ENCODE measurements at places on chromosomes 3 and 15. TPM values are rescaled to one million over a fixed set of nuclear protein-coding genes. Genes with fewer than 3 reads are reported as not detected.

- no peak for DNase-seq
Observed at GRCh38 chr15:45021348-45021747, 1.6 kb upstream of the SORD start.

DNA sequence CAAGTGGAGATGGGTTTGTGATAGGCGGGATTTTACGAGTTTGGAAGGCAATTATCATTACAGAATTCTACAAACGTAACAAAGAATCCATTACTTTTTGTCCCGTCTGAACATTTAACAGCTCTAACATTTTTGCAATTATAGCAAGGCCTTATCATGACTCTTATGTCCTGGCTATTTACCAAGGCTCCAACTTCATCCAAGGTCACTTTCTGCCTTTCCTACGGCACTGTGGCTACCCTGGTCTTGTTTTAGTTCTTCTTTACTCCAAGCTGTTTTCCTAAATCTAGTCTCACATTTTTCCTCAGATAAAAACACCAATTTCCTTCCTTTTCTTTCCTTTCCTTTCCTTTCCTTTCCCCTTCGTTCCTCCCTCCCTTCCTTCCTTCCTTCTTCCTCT is 33.5 kb upstream of the GRM7 start:
- no peak for DNase-seq

- DNase-seq = no peak
Observed at GRCh38 chr15:47812470-47812999, 95.2 kb downstream of the SEMA6D start.

DNA sequence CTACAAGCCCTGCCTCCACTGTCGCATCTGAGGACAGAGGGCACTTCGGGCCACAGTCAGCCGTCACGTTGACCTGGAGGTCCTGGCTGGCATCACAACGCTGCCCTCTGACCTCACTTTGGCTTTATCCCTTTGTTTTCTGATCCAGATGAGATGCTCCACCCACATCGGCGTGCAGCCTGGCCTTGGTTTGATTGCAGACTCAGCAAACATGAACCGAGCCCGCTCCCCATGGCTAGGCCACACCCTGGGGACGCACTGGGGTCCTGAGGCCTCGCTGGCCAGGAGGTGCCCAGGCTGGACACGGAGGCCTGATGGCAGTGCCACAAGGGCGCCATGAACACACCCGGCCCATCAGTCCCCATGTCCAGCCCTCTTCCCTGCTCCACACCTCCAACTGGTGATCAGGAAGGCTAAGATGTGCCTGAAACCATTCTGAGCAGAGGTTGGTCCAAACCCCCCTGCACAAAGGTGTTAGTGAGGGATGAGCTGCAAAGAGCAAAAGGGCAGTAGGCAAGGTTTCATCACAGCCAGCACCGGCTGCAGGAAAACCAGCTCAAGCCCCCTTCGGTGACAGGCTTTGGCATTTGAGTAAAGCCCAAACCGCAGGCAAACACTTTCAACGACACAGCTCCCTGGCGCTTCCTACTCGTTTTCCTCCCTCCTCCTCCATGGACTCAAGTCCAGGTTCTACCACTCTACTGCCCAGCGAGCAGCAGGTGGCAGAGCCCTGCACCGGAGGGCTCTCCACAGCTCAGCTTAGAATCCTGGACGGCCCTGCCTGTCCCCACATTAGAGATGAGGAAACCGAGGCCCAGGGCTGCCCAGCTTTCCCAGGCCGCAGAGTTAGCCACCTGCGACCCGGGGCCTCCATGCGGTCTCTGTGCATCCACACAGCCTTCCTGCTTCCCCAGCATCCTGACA is 165.8 kb downstream of the NUP210 start:
- DNase-seq = no peak

The GPR156 gene
- total RNA-seq = not detected

DNA sequence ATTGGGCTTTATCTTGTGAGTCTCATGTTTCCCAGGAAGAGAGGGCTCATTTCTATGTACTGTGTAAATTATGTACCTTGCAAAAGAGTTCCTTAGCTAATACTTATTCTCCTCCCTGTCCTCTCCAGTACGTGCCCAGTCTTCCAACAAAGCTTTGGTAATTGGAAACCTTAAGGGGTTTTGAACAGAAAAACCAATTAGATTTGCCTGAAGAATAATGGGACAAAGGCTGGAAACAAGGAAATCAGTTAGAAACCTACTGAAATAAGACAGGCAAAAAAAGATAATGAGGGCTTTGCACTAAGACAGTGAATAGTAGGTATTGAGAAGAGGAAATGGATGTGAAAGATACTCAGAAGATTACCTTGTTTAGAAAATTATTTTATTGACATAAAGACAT is 82.5 kb downstream of the SPRED1 start:
- no peak for DNase-seq

- DNase-seq = no peak
Observed at GRCh38 chr3:131350506-131350905, 31.1 kb upstream of the NUDT16 start.

- DNase-seq = no peak
Observed at GRCh38 chr3:56484525-56485032, 16.3 kb upstream of the ERC2 start.

DNA sequence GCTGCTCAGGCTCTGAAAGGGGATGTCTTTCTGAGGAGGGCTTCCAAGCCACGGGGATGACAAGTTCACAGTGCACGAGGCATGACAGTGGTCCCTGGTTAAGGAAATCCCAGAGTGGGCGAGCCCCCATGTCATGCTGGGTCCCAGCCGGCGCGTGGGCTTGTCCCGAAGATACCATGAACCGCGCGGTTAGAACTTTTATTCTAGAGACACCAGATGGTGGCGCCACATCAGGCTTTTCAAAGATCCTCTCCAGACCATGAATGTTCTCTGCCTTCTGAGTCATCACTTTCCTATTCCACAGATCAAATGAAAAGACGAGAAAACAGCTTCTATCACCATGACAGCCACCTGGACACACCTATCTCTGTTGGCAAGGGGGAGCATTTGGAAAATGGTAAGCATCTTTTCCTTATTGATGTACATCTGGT is 227.8 kb upstream of the LYSMD4 start:
- DNase-seq = no peak

GRCh38 chr15:91224755-91225380 is 124.8 kb downstream of the SV2B start:
- no peak for DNase-seq

The MESP2 gene
- not detected for total RNA-seq

DNA sequence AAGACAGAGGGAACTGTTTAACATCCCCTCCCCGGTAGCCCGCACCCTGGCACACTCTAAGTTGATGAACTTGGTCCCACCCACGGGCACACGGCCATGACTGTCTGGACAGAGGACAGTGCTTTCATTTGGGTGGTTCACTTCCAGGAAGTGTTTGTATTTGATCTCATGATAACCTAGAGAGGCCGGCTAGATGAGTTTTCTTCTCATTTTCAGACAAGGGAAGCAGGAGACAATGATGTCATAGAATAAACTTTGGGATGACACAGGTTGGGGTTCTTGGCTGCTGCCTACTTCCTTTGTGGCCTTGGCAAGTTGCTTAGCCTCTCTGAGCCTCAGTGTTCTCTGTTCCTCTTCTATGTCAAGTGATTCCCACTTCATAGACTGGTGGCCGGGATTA is 16.1 kb upstream of the LYSMD4 start:
- DNase-seq = peak; percentile 15

GRCh38 chr3:12545473-12545791 is at the start of gene MKRN2OS:
Gene MKRN2OS, minus strand, starts transcription at chr3:12545499. Its CDS starts 35 bp downstream, at chr3:12545464.
- no peak for DNase-seq

GRCh38 chr3:127425505-127426443 is 137.9 kb upstream of the PRR20G start:
- DNase-seq = no peak

DNA sequence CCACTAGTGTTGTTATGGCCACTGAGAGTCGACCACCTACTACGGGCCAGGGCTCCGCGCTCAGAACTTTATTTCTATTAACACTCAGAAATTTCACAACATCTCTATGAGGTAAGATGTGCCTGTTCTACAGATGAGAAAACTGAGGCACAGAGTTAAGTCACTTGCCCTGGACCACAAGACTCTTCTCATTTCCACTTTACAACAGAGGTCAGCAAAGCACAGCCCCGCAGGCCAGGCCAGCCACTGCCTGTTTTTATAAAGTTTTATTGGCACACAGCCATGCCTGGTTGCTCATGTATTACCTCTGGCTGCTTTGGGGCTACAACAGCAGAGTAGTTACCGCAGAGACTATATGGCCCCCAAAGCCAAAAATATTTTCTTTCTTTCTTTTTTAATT is 503.6 kb downstream of the SHQ1 start:
- no peak for DNase-seq

The PRRT3 gene
- 5.5 TPM for total RNA-seq

GRCh38 chr3:142947352-142947751 is 16.1 kb downstream of the PAQR9 start:
- DNase-seq = no peak

The CCR8 gene
- 0.55 TPM for total RNA-seq

The LTK gene
- 0.21 TPM for total RNA-seq

- DNase-seq = no peak
Observed at GRCh38 chr3:192817053-192817452, 89.7 kb upstream of the FGF12 start.

DNA sequence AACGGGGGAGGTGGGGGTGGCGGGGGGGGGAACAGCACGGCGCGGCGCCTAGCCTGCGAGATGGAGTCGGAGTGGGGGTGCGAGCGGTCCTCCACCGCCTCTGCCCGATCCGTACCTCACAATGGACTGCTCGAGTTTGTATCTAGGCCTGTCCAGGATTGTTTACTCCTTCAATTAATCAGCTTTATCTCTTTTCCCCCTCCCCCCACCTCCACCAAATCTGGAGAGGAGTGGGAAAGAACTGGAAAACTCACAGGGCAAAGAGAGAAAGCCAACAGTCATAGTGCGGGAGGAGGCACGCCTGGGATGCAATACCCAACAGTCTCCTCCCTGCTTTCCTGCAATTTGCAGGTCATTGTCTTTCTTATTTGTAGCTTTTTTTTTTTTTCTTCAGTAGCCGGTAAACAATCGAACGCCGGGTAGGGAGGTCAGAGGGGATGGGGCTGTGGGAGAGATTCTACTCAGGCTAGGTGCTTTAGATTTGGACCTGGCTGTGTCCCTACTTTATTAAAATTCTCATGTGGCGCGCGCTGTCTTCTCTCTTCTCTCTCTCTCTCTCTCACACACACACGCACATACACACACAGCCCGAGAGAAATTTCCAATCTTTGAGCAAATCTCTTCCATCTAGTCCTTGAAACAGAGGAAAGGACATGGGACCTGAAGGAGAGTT is 6.9 kb upstream of the MEIS2 start:
- no peak for DNase-seq

GRCh38 chr3:134381831-134382442 is 7.7 kb upstream of the AMOTL2 start:
- no peak for DNase-seq

The RHOV gene
- not detected for total RNA-seq

The ATP13A5 gene
- total RNA-seq = not detected

GRCh38 chr3:19739504-19739903 is 194.5 kb downstream of the EFHB start:
- DNase-seq = no peak

The SLC24A5 gene
- total RNA-seq = not detected

GRCh38 chr3:64568895-64569517 is 118.8 kb downstream of the ADAMTS9 start:
- no peak for DNase-seq

The SLC51B gene
- total RNA-seq = not detected

GRCh38 chr15:57118013-57118799 is 199.8 kb downstream of the TCF12 start:
- DNase-seq = no peak

DNA sequence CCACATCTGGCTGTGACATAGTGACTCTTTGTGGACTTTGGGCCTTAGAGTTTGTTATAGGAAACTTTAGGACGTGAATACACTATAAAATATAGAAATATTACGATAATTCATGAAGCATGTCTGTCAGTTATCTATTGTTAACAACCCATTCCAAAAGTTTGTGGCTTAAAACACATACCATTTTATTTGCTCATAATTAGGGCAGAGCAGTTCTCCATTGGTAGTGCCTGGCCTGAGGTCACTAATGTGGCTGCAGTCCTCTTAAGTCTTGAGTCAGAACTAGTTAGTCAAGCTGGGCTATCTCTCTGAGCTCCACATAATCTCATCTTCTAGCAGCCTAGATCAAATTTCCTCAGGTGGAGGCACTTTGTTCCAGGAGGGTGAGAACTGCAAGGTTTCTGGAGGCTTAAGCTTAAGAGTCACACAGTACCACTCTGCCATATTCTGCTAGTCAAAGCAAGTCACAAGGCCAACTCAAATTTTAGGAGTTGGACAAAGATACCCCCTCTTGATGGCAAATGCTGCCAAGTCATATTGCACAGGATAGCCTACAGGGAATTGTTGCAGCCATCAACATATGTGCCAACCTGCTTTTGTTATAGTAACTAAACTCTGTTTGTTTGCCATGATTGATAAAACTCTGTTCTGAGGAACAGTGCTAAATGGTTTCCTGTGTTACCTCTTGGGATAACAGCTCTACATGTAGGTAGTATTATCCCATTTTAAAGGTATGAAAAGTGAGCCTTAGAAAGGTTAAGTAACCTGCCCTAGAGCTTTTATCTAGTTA is 8.7 kb downstream of the ATXN7 start:
- no peak for DNase-seq

The POTEB2 gene
- not detected for total RNA-seq

The NUTM1 gene
- not detected for total RNA-seq

DNA sequence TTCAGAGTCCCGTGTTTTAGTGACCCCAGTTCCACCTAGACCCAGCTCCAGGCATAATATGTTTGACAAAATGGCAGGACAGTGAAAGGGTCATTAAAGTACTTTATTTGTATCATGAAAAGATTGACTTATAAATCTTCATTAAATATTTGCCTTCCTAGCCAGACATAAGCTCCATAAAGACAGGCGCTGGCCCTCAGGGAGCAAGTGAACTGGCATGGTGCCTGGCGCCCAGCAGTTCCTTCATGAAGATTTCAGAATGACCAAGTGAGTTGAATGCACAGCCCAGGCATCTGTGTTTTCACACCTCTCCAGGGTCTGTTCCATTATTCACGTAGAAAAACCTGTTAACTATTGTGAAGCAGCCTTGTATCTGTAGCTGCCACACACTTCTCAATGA is 166.2 kb downstream of the GAP43 start:
- no peak for DNase-seq

DNA sequence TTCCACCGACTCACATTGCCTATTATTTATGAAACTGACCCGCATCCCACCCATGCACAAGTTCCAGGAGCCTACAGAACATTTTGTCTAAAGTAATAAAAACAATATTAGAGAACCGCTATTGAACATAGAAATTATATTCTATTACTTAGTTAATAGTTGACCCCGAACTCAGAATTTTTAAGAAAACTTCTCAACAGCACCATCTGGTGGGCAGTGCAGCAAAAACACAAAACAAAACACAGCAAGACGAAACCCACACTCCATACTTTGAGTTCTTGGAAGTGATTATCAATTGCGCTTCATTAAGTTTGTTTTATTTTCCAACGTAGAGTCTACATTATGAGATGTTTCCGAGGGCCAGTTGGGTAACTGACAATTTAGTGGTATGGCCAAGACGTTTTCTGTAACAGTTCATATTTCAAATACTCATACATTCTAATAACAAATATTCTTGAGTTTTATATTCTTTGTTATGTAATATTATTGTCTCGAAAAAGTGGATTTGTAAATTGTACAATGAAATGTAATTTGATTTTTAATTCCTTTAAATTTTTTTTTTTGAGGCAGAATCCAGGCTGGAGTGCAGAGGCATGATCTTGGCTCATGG is 24.0 kb upstream of the C3orf70 start:
- DNase-seq = peak; percentile 33

- peak; percentile 99 for DNase-seq
Observed at GRCh38 chr3:69051756-69052471, at the start of gene TMF1. Gene TMF1, minus strand, starts transcription at chr3:69052333. Its CDS starts 247 bp downstream, at chr3:69052086.

All from activated CD8-positive, alpha-beta T cell treated with anti-CD3 and anti-CD28 coated beads, Interleukin-2, amount 10 ng/mL, durations not matched to agents 7 days and 5 days (primary cell).